ENCODE measurements at places on chromosomes 2 and 18.

GRCh38 chr2:207418419-207418818, 111.3 kb upstream of the CREB1 start:
- no peak for DNase-seq

DNA sequence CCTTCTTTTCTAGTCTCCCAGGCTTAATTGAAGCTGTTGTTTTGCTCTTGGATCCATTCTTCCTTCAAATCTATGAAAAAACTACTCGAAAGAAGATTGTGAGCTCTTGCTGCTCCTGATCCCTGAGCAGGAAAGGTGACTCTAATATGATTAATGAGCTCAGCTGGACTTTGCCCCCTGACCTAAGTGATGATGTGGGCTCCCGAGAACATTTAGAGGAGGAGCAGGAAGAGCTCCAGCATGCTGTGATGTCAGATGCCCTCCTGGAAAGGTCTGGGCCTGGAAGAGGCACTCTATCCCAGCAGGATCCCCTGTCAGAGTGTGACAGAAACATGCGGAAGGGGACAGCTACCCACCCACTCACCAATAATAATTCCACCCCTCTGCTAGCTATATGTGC, 117.9 kb upstream of the PELI1 start:
- no peak for DNase-seq

DNA sequence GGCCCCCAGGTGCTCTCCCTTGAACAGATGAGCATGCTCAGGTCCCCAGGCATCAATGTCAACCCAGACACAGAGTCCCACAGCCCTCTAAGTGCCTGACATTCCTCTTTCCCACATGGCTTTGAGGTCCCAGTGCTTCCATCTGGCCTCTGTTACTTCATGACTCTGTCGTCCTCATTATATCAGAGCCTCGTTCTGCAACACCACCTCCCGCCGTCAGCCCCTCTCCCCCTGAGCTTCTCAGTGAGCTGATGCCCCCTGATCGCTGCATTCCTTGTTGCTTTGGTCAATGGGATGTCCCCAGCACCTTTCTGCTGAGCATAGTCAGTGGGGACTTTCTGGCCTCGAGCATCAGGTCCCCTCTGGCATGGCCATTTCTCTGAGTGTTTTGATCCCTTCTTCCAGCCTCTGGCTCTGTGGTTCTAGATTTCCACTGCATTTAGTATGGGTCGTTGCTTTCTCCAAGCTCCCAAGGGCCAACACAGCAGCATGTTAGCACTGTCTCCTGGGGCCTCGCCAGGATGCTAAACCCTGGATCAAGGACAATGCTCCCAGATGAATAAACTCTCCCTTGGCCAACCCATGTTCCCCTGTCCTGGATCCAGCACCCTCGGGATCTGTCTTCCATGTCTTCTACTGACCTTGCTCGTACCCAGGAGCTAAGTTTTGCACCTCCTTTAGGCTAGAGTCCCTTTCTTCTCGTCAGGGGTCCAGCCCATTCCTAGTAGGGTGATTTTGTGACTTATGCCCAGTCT, 143.2 kb upstream of the TWIST2 start:
- no peak for DNase-seq

DNA sequence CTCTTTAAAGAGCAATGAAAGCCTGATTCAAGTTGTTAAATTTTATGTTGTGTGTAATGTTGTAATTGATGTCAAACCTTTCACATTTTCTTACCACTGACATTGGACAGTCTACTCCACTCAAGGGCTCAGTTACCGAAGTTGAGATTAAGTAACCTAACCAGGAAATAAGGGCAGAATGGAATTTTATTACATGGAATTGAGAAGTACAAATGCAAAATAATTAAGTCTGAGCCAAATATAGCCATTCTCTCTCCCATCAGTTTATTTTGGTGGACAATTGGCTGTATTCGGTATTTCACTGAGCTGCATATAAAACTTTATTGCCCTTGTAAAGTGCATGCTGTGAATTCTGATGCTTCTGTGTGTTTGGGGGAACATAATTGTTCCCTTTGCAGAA, 231.5 kb downstream of the TTC32 start:
- DNase-seq, result no peak

GRCh38 chr18:26293982-26294381, 67.7 kb downstream of the TAF4B start:
- DNase-seq, result no peak

GRCh38 chr18:27860701-27861107, 316.2 kb downstream of the CDH2 start:
- DNase-seq, result peak; percentile 70

DNA sequence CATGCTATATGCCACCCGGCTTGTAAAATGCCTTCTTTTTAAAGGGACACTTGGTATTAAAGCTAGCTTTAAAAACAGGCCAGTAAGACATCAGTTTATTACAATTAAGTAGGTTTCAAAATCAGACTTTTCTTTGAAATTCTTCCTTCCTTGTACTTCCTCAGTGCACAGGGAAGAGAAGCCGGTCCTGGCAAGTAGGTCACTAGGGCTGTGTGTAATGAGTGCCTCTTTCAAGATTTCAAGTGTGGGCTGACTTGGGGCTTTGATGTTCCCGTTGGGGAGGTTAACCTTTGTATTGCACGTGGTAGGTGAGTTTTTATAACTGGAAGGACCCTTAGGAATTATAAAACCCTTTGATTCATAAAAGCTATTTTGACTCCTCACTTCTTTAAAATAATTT, 566.4 kb upstream of the ID2 start:
- DNase-seq, result no peak

- DNase-seq, result no peak
Observed at GRCh38 chr2:125979886-125980285, 676.1 kb upstream of the GYPC start.

- no peak for DNase-seq
Observed at GRCh38 chr2:216056739-216057138, 24.9 kb downstream of the PECR start.

GRCh38 chr18:59219672-59220163, at the start of gene GRP:
Gene GRP (plus strand): TSS chr18:59220158. CDS start chr18:59220266, 108 bp downstream.
- peak; percentile 66 for DNase-seq

DNA sequence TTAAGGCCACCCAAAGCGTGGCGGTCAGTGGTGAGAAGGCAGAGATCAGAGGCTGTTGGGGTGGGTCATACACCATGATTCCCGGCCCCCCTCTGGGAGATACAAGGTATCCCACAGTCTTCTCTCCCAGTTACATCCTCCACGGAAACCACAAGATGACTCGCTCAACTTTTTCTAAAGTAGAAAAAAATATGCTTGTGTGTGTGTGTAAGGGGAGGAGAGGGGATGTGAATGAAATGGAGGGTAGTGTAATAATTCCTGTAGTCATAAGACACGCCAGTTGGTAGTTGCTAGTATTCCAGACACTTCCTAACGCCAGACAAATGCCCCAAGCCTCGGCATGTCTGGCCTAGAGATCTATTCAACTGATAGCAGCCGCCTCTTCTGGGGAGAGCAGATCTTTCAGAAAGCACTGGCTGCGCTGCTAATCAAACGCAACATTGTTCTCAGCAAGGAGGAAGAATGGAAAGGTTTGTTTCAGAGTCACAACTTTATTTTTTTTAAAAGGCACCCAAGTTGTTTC, 143.5 kb downstream of the TGIF1 start:
- DNase-seq, result peak; percentile 58

GRCh38 chr2:19712850-19713249, 188.9 kb downstream of the TTC32 start:
- no peak for DNase-seq

DNA sequence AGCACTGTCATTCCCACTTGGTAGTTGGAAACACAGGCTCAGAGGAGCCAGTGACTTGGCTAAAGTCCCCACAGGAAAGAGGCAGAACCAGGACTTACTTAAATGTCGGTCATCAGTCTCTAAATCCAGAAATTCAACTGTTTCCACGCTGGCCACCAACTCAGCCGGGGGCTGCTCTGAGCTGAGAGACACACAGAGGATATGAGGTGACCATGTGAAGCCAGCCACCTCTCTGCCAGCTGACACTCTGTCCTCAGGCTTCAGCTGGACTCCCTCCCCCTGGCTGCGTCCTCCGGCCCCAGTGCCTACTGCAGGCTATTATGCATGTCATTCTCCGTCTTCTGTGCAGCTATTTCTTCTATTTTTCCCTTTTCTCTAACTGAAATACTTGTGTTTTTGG, 168.9 kb downstream of the ANKRD30B start:
- no peak for DNase-seq

DNA sequence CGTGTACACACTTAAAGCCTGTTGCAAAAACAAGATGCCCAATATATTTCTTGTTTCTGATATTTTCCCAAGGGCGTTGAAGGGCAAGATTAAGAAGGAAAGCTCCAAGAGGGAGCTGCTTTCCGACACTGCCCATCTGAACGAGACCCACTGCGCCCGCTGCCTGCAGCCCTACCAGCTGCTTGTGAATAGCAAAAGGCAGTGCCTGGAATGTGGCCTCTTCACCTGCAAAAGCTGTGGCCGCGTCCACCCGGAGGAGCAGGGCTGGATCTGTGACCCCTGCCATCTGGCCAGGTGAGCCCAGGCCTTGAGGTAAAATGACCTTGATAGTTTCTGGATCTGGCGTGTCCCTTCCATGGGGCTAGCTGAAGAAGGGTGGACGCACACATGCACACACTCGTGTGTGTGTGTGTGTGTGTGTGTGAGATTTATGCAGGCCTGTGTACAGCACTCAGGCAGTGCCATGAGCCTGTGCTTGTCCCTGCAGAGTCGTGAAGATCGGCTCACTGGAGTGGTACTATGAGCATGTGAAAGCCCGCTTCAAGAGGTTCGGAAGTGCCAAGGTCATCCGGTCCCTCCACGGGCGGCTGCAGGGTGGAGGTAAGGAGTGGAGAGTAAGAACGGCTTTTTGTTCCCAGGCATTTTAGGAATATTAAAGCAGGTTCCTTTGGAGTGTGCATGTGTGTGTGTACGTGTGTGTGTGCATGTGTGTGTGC, 23.6 kb downstream of the MLPH start:
- DNase-seq, result no peak

GRCh38 chr2:238320648-238321281, 447 bp downstream of the TRAF3IP1 start:
- no peak for DNase-seq

GRCh38 chr2:190202018-190202417, 117.6 kb downstream of the HIBCH start:
- no peak for DNase-seq

DNA sequence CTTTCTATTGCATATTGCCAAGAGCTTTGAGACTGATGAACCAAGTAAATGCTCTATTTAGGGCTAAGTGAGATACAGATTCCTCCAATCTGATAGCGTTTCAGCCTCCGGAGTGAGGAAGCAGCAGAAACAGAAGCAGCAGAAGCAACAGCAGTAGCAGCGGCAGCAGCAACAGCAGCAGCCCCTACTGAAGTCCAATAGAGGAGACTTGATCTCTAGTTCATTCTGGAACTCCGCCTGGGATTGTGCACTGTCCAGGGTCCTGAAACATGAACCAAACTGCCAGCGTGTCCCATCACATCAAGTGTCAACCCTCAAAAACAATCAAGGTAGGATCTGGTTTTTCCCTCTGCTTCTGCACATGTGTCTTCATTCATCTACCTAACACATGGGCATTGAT, at the start of gene DPP10:
DPP10 (plus strand) TSS at position 132 of the 400 bp plus-strand sequence.
- DNase-seq, result no peak

GRCh38 chr2:72236445-72237067, 88.9 kb upstream of the CYP26B1 start:
- DNase-seq, result no peak

DNA sequence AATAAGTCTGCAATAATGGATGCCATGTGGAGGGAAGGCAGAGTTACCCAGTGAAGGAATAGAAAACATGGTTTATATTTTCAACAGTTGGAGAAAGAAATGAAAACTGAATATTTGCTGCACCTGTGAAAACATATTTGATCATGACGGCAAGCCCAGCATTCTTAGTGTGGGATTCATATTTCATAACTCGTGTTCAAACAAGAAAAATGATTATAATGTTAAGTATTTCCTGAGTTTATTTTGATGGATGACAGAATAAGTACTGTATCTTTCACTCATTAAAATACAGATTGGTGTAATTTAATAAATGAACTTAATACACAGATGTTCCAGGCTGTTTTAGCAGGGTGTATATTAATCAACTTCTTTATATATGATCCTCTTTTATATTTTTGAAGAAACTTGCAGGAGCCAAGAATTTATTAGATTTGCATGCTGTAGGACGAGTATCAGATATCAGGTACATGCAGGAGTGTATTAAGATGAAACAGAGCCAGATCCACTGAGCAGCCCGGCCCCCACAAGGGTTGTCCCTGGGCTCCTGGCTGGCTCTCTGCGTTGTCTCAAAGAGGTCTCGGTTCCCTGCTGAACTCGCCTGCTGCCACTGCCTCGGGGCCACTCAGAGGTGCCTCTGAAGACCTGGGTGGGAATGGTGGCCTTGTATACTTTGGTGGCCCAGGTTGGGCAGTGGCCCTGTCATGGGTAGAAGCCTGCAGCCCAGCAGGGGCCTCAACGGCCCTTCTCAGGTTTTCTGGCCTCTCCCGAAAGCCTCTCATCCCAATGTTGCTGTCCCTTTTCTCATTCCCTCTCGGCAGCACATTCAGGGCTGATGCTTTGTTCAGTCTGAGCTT, 95.0 kb upstream of the LDAH start:
- no peak for DNase-seq

- DNase-seq, result no peak
Observed at GRCh38 chr2:241724259-241724974, 10.0 kb upstream of the D2HGDH start.

- no peak for DNase-seq
Observed at GRCh38 chr18:21109936-21110712, 1.5 kb downstream of the ROCK1 start.

All from NCI-H510A (cell line).